ENCODE measurements at places on chromosomes 2 and 18.
A peak's percentile ranks its signal among the peaks of the same experiment; 100 is the strongest.

DNA sequence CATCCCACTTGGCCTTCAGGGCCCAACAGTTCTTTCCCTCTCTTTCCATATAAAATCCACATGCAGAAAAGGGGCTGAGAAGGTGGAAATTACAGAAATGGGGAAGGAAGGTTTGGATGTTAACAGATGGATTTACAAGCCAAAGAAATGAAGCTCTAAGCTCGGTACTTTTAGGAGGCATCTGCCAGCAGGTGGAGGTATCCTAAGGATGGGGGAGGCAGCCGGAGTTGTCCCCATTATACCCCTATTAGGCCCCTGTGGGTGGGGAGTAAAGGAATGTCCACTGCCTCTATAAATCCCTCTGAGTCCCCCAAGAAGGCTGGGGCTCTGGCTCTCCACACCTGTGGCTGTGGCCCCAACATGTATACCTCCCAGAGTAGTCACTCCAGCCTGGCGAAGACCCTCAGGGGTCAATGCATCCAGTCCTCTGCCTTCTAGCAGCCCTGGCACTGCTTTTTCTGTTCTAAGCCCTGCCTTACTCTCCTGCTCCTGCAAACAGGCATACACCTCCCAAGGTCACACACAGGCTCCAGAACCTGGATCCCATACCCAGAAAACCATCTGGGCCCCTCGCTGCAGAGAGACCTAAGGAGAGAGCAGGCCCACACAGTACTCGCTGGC, 1.2 kb downstream of the FBXO41 start:
- no peak for DNase-seq

GRCh38 chr2:77009307-77009706, 512.9 kb downstream of the LRRTM4 start:
- DNase-seq, result no peak

GRCh38 chr2:134449751-134450513, 196.1 kb downstream of the MGAT5 start:
- DNase-seq, result no peak

- DNase-seq, result no peak
These were observed 225.5 kb downstream of the DYSF start for GRCh38 chr2:71678874-71679273.

GRCh38 chr2:71727562-71727961, 274.2 kb downstream of the DYSF start:
- DNase-seq, result no peak

- peak; percentile 58 for DNase-seq
These were observed 30.8 kb upstream of the EML4 start for GRCh38 chr2:42138163-42139015.

DNA sequence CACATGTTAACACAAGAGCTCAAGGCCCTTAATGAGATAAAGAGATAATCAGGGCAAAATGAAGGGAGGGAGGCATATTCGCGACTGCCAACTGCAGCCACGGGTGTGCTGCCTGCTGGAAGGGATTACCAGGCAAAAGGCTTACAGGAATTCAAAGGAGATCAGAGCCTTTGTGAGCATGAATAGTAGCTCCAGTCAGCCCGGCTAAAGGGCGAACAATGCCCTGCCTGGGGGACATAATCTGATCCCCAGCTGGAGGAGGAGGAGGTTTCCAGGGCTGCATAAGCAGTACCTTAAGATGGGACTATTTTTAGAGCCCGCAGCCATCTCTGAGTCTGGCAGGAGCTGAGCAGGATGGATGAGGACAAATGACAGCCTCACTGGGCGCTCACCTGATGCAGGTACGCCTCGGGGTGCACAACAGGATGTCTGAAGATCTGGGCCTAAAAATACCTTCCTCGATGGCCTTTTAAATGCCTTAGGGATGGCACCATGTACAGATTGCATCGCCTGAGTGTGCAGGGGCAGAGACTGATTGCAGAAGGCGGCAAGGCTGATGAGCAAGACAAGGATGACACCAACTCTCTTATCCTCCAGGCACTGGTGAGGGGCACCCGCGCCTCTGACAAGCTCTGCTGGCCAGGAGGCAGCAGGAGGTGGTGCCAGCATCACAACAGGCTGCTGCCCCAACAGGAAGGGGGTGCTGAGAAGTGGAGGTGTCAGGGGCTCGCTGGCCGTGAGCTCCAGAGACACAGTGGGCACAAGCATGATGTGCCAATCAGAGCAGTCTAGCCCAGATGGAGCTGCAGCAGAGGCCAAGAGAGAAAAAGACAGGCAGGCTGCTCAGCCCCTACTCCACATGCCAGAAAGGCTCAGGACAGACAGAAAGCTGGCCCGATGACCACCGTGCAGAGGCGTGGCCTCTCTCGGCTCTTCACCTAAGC, 111.4 kb downstream of the EIPR1 start:
- DNase-seq, result no peak

GRCh38 chr2:20653695-20654534, 3.0 kb upstream of the HS1BP3 start:
- DNase-seq, result no peak

DNA sequence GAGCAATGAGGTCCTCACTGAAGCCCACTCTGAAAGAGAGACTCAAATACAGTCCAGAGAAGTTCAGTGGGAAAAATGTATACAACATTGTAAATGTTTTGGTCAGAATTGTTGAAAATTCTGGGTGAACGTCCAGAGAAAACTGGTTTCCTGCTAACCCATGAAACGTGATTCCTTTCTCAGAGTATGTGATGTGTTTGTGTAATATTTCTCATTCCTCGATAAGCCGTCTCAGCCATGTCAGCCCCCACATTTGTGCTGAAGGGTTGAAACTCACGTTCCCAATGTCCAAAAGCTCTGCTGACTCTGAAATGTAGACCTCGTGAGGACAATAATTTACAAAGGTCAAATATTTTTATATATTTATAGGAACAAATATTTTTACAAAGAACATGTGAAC, 51.6 kb downstream of the BMP10 start:
- DNase-seq, result no peak

- no peak for DNase-seq
These were observed 535.9 kb downstream of the XIRP2 start for GRCh38 chr2:167424221-167424620.

DNA sequence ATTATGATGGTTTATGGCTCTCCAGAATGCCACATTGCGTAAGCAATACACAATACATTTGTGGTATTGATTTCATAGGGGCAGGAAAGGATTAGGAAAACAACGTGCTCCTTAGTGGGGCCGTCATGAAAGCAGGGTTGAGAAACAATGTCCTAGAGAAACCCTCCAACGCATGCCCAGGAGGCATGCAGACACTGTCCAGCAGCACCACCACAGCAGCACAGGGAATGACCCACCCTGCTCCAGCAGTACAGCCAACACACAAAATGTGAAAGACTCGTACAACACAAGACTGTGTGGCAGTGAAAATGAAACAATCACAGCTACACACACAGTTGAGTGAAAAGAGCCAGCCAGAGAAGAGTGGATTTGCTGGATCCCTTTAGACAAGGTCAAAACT, 66.3 kb downstream of the FAM168B start:
- DNase-seq, result no peak

DNA sequence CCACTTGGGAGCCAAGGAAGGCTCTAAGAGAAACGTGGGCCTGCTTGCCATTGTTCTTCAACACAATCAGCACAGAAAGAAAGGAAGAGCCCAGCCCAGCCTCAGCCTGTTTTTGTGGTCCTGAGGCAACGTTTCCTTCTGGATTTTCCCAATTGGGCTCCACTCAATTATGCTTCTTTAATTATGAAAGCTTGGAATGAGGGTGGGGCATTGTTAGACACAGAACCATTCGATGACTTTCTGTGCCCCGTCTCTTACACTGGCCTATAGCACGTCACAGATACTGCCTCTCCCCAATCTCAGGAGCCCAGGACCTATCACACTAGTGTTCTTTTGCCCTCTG, 207.4 kb downstream of the ZFP36L2 start:
- no peak for DNase-seq

DNA sequence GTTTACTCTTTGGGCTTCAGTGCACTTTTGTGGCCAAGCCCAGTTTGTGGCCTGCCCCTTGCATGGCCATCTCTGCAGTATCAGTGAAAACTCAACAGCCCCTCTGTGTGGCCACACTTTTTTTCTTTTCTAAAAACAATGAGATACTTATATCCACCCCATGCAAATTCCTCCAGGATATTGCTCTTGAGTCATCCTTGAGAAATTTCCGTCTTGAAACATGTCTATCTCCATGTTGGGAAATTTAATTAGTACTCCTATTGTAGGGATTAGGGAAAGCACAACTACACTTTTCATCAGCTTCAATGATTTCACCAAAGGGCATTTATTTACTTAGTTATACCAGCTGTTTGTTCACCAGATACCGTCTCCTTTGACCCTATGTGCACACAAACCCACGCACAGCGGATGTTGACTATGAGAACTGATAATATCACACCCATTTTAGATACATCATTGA, 993.1 kb downstream of the TSN start:
- peak; percentile 30 for DNase-seq

DNA sequence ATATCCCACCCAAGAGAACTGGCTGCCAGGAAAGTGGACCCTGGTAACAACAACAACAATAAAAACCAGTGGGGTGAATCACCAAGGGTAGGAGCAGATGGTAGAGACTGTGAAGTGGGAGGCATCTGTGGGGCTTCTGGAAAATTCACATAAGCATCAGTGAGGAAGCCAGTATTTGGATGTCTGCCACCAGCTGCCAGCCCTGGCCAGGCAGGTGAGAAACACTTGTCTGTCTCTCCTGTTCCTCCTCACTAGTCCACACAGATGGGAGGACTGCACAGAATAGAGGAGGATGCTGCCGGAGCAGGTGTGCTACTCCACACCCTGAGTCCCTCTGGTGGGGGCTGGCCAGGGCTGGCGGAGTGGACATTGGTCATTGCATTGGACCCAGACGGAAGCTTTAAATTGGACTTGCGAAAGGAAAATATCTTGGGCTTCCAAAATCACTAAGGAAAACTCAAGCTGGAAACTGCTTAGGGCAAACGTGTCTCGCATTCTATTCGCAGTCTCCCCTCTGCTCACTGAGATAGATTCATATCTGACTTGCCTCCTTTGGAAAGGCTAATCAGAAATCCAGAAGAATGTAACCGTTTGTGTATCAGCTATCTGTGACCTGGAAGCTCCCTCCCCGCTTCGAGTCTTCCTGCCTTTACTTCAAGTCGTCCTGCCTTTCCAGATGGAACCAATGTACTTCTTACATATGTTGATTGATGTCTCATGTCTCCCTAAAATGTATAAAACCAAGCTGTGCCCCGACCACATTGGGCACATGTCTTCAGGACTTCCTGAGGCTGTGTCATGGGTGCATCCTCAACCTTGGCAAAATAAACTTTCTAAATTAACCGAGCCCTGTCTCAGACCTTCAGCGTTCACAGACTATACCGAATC, 69.1 kb downstream of the NAB1 start:
- no peak for DNase-seq

- DNase-seq, result no peak
These were observed 253.4 kb downstream of the PIEZO2 start for GRCh38 chr18:10895976-10896375.

DNA sequence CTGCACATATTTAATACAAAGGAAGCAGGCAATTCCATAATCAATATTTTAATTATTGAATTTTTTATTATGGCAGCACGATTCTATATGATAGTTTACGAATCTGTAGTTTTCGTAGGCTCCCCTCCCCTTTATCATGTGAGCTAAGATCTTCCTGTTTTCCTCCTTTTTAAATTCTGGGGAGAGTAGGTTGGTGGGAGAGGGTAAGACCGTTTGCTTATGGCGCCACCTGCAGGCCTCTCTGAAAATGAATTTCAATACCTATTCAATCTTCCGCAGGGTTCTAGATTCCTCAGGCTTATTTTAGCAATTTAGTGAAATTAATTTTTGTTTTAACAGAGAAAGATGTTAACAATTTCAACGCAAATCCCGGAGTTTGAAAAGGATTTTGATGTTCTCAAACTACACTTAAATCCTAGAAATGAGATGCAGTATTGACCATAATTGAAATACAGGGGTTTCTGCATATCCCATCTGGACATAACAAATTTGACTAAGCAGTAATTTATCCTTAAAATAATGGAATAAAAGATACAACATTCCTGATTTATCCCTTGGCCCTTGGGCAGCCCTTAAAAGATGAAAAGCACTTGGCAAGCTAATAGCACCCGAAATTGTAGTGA, 12.8 kb upstream of the GBX2 start:
- peak; percentile 73 for DNase-seq

DNA sequence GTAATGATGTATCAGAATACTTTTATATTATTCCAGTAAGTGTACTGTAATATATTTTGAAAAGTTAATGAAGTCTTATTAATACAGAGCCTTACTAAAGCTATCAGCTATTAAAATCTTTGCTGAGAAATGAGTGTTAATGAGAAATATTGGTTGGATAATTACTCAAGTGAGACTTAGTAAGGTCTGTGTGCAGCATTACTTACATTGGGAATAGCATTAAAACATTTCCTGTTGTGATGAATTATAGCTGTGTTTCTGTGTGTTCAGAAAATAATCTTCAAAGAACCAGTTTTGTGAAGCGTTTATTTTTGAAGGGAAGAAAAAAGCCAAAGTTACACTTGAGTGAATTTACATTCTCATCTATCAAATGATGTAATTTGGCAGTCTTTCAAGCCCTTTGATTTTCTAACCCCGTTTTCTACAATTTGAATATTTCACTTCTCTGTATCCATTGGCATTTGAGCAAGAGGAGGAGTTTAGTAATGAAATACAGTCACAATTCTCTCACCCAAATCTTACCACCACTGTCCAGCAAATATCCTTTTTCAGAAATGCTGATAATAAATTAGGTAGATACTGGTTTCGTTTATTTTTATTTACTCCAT, 123.5 kb upstream of the BOD1L2 start:
- no peak for DNase-seq

DNA sequence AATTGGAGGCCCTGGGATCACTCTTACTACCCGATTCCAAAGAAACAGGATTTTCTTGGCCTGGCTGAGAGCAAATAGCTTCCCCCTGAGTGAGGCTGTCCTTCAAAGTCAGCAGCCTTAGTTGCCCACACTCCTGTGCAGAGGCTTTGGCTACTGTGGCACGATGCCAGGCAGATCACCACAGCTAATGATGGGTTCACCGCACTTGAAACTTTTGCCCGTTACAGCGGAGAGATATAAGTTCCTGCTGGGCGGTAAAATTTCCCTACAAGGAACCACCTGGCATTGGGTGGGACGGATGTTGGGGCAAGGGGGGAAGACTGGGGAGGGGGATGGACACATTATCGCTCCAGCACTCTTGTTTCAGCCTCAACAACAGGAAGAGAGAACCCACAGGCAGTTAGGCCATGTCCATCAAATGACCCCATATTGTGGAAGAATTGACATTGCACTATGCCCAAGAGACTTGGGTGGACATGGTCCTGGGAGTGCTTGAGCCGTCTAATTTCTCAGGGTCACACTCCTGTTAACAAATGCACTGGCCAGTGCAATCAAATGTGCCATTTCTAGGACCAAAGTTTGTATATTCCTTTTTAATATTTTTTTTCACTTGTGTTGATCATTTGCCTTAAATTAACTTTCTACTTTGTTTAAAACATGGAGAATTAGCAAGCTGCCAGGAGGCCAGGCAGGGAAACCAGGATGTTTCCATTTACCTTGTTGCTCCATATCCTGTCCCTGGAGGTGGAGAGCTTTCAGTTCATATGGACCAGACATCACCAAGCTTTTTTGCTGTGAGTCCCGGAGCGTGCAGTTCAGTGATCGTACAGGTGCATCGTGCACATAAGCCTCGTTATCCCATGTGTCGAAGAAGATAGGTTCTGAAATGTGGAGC, 4.4 kb downstream of the IL1B start:
- no peak for DNase-seq

All from Calu3 (cell line).